Coronary artery (tissue), 2 donors: ENCODE measurements at places on chromosomes 16 and 17.

- DNase-seq = no peak
Observed at GRCh38 chr17:17702449-17703139, 21.3 kb downstream of the RAI1 start.

DNA sequence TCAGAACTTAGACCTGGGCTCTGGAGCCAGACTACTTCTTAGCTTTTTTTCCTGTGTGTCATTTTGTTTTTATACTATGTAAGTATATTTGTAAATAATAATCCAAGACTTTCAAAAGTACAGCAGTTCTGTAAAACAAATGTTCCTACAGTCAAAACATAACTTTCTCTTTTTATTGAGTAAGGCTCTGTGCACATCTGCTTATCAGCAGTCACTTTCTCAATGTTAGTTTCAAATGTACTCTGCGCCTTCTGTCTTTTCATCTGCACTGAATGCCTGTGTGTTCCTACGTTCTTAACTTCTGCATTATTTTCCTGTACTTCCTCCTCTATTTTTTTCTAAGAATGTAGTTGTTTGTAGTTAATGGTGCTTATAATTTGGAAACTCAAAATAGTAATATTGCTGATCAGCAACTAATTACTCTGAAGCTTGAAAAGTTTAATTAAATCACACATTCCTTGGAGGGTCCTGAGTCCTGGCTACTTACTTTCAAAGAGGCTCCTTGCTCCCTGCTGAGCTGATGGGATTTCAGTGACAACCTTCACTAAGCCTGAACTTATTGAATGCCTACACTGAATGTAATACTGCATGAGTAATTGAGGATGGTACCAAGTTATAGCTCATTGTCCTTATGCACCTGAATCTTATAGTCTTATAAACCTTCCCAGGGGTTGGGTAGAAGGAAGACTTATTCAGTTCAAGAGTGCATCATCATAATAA lies 329.9 kb downstream of the KCNJ2 start:
- DNase-seq = no peak

GRCh38 chr17:17413821-17414220 lies 63.0 kb upstream of the MED9 start:
- DNase-seq = no peak

DNA sequence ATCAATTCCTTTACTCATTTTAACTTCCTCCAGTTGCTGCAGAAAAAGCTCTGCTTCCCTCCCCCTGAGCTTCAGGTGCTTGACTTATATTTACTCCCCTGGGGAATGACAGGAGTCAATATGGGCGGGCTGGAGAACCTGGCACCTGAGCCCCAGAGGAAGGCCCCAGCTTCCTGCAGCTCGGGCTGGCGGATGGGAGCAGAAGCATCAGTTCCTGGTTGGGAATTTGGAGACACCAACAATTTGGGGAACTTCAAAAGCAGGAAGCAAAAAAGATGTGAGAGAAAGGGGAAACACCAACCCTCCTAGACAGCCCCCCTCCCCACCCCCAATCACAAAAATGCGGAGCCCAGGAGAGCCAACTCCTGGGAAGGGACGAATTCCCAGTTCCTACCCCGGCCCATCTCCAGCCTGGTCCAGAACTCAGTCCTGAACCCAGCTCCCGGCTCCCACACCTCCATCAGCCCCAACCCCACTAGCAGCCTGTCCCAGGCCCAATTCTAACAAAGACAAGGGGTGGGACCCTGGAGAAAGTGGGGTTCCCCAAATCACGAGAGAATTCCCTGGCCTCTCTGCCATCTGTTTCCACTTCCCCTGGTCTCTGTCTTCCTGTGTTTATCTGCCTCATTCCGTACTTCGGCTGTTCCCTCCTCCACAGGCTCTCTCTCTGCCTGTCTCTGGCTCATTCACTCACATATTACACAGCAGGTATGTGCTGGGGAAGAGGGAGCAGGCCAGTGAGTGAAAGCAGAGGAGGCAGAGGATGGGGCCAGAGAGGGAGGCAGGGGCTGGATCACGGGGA lies 16.2 kb upstream of the ASGR2 start:
- no peak for DNase-seq

GRCh38 chr16:1794221-1794871 lies 841 bp upstream of the IGFALS start:
- no peak for DNase-seq
